Activated naive CD8-positive, alpha-beta T cell treated with anti-CD3 and anti-CD28 coated beads, Interleukin-2, amount 50 U/mL, for 24 hours (primary cell): ENCODE measurements at places on chromosomes 5 and 9.

GRCh38 chr9:28365020-28365640 is 791.8 kb upstream of the C9orf72 start:
- H3K4me3 ChIP-seq = no peak overlapping the region
- H3K27me3 ChIP-seq = no peaks in the 10 kb centered on the region
- no peaks in the 10 kb centered on the region for H3K4me1 ChIP-seq
- no peak overlapping the region for H3K27ac ChIP-seq
- no peak for DNase-seq
- H3K36me3 ChIP-seq = no peaks in the 10 kb centered on the region

GRCh38 chr5:98954392-98955028 is 25.7 kb upstream of the CHD1 start:
- no peaks in the 10 kb centered on the region for H3K4me1 ChIP-seq
- no peaks in the 10 kb centered on the region for H3K27me3 ChIP-seq
- H3K27ac ChIP-seq = no peak overlapping the region
- H3K36me3 ChIP-seq = no peaks in the 10 kb centered on the region
- no peak overlapping the region for H3K4me3 ChIP-seq
- DNase-seq = no peak

DNA sequence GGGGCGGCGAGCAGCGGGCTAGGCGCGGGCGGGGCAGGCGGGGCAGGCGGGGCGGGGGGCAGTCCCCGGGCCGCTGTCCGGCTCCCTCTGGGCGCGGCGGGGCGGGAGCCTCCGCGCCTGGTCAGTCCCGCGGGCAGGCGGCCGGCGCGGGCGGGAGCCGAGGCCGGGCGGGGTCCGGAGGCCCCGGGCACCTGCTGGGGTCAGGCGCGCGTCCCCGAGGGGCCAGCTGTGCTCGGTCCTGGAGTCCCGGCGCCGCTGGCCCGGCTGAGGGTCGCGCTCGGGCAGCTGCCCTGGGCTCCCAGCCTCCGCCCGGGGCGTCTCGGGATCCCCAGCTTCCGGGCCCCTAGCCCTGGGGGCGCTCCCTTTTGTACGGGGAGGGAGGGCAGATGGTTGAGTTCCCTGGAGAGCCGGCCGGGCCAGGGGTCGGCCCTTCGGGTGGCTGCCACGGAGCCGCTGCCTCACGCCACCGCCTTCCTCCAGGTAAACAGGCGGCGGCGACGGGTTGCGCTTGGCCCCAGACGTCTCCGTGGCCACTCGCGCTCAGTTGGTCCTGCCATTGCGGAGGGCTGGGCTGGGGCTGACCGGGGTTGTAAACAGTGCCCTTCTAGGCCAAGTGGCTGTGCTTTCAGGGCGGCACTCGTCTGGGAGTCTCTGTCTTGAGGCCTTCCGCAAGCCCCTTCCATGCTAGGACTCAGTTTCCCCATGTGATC is 473 bp downstream of the ZBTB34 start:
- H3K36me3 ChIP-seq = peaks cover 8% of the 10 kb centered on the region
- peaks cover 25% of the 10 kb centered on the region for H3K4me1 ChIP-seq
- H3K27ac ChIP-seq = peak overlapping the region; percentile 70
- DNase-seq = peak; percentile 32

- H3K4me3 ChIP-seq = peak overlapping the region; percentile 1
- DNase-seq = peak; percentile 68
- no peaks in the 10 kb centered on the region for H3K36me3 ChIP-seq
- no peak overlapping the region for H3K27ac ChIP-seq
- H3K4me1 ChIP-seq = peaks cover 10% of the 10 kb centered on the region
These were observed 29.6 kb downstream of the LHX2 start for GRCh38 chr9:124040935-124041816.

- H3K36me3 ChIP-seq = peaks cover 19% of the 10 kb centered on the region
- peaks cover 65% of the 10 kb centered on the region for H3K4me1 ChIP-seq
- H3K4me3 ChIP-seq = no peak overlapping the region
- H3K27ac ChIP-seq = peak overlapping the region; percentile 67
- no peaks in the 10 kb centered on the region for H3K27me3 ChIP-seq
- no peak for DNase-seq
These were observed 285.7 kb downstream of the NR3C1 start for GRCh38 chr5:143117821-143118220.

DNA sequence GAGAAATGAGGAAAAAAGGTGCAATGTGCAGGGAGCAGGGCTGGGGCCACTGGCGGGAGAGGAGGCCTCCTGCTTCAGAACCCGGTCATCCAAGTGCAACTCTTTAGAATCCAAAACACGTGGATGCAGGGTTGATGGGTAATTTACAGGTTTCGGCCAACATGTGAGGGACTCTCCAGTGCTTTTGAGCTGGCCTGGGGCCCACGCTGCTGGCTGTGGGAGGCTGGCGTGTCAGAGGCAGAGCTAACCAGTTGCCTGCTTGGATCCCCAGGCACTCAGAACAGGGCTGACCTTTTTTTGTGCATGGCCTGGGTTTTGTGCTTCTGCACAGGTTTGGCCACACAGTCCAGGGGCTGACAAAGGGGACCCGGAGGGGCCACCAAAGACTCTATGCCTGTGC is 61.6 kb downstream of the GADD45G start:
- H3K27me3 ChIP-seq = peaks cover 3% of the 10 kb centered on the region
- H3K36me3 ChIP-seq = no peaks in the 10 kb centered on the region
- no peak for DNase-seq
- no peak overlapping the region for H3K4me3 ChIP-seq
- no peak overlapping the region for H3K27ac ChIP-seq

GRCh38 chr9:16419124-16419523 is 451.3 kb downstream of the BNC2 start:
- DNase-seq = no peak
- H3K27ac ChIP-seq = no peak overlapping the region
- no peaks in the 10 kb centered on the region for H3K36me3 ChIP-seq
- H3K4me1 ChIP-seq = no peaks in the 10 kb centered on the region
- H3K4me3 ChIP-seq = no peak overlapping the region
- no peaks in the 10 kb centered on the region for H3K27me3 ChIP-seq

GRCh38 chr5:15798006-15798405 is 298.0 kb downstream of the FBXL7 start:
- H3K36me3 ChIP-seq = no peaks in the 10 kb centered on the region
- no peak overlapping the region for H3K4me3 ChIP-seq
- no peak for DNase-seq

GRCh38 chr5:54725391-54726280 is 208.1 kb downstream of the SNX18 start:
- DNase-seq = no peak
- H3K4me3 ChIP-seq = no peak overlapping the region
- no peaks in the 10 kb centered on the region for H3K36me3 ChIP-seq
- H3K27ac ChIP-seq = no peak overlapping the region
- H3K4me1 ChIP-seq = peaks cover 2% of the 10 kb centered on the region

- no peaks in the 10 kb centered on the region for H3K27me3 ChIP-seq
- H3K4me3 ChIP-seq = no peak overlapping the region
- no peaks in the 10 kb centered on the region for H3K4me1 ChIP-seq
- no peaks in the 10 kb centered on the region for H3K36me3 ChIP-seq
- no peak for DNase-seq
These were observed 24.7 kb upstream of the FRRS1L start for GRCh38 chr9:109191746-109192145.

DNA sequence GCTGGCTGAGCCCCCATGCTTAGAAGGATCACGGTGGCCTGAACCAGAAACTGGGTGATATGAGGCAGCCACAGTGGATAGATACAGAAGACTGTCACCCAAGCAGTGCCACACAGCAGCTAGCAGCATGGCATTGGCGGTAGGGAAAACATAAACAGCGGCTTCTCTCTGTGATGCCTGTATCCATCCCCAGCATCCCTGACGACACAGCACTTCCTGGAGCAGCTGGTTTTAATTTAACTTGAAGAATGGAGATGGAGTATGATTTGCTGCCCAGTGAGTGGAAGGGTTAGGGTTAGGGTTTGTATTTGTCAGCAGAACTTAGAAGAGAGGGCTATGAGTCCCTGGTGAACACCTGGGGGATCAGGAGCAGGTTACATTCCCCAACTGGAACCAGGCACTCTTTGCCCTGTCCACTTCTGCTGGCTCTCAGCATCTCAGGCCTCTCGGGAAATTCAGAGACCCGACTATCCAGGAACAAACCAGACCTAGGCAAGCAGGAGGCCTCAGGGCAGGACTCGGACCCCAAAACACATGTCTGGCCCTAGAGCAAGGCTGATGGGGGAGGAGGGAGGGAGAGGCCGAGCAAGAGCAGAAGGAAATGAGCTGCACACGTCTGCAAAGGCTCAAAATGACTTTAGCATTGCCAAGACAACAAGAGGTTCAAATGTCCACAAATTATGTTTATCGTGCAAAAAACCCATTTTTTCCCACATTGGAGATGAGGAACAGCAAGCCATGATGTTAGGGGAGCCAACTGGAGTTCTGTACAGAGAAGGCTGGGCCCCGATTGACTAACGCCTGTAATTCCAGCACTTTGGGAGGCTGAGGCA is 6.5 kb upstream of the GGTA1 start:
- H3K4me3 ChIP-seq = no peak overlapping the region
- no peaks in the 10 kb centered on the region for H3K4me1 ChIP-seq
- no peak for DNase-seq

DNA sequence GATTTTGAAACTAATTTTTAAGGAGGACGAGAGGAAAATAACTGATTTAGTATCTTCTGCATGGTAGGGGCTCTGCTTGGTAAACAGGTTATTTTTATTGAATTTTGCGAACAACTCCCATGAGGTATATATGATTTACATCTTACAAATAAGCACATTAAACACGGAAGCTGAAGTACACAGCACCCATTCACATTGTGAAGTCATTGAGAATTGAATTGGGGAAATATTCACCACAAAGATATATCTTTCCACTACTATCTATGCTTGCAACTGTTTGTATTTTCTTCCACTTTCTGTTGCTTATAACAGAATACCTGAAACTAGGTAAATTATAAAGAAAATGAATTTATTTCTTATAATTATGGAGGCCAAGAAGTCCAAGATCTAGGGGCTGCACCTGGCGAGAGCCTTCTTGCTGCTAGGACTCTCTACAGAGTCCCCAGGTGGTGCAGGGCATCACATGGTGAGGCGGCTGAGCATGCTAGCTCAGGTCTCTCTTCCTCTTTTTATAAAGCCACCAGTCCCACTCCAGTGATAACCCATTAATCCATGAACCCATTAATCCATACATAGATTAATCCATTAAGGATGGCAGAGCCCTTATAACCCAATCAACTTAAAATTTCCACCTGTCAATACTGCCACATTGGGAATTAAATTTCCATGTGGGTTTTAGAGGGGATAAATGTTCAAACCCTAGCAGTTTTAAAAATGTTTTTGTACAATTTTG is 79.0 kb upstream of the ZNF608 start:
- peak; percentile 2 for DNase-seq
- no peak overlapping the region for H3K27ac ChIP-seq
- H3K27me3 ChIP-seq = peaks cover 3% of the 10 kb centered on the region
- peaks cover 3% of the 10 kb centered on the region for H3K4me1 ChIP-seq
- no peaks in the 10 kb centered on the region for H3K36me3 ChIP-seq

DNA sequence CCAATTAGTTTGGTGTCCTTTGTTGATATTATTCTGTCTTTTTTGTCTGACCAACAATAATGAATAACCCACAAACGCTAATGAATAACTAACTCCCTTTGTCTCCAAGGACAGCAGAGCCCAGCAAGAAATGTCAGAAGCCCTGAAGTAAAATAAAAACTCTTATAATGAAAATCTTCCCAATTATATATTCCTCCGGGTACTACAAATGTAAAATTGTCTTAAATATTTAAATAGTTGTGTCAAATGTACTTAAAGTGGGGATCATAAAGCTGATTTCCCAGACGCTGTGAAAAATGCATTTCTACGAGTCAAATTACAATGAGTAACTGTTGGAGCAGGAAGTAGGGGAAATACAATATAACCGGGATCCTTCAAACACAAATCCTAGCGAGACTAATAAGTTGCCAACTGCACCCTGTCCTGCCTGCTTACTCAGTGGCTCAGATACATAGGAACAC is 22.3 kb downstream of the GLIS3 start:
- no peaks in the 10 kb centered on the region for H3K27me3 ChIP-seq
- no peaks in the 10 kb centered on the region for H3K4me1 ChIP-seq
- no peak overlapping the region for H3K27ac ChIP-seq
- no peak for DNase-seq
- H3K36me3 ChIP-seq = no peaks in the 10 kb centered on the region

GRCh38 chr5:112685931-112686330 is 51.8 kb upstream of the APC start:
- no peaks in the 10 kb centered on the region for H3K36me3 ChIP-seq
- no peak overlapping the region for H3K27ac ChIP-seq
- no peak for DNase-seq
- H3K4me3 ChIP-seq = no peak overlapping the region
